ENCODE measurements at places on chromosomes 7 and 10.

DNA sequence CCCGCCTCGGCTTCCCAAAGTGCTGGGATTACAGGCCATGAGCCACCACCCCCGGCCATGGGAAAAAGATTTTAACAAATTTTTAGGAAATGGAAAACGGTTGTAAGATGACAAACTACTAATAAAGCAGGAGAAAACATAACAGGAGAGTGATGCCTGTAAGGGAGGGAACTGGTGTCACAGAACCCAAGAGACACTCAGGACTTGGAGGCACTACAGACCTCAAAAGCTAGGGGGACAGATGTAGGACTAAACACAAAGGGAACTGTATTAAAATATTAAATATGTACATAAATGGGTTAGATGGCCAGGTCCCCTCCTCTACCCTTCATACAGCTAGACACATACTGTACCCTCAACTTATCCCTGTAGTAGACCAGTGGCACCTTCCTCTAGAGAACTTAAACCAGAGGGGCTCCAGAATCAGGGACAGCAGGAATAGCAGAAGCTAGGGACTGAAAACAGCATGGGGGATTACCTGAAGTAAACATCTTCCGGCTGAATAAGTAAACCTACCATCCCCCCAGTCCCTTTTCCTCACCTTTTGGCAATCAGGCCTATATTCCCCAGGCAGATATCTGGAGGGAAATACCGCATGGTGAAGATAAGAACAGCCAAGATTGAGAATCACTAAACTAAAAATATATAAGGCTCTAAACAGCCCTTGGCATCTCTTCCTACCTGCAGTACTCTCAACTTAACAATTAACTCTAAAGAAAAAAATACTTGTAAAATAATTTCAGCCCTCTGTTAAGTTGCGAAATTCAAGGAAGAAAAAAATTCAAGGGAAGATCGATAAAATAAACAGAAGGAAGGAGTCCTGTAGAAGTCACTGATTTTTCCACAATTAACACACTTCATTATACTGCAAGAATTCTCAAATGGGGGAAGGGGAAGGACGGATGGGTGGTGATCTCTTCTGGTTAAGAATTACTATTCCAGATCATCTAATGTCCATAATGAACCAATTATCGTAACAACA is 15.5 kb downstream of the TM9SF3 start:
- no peak for DNase-seq

DNA sequence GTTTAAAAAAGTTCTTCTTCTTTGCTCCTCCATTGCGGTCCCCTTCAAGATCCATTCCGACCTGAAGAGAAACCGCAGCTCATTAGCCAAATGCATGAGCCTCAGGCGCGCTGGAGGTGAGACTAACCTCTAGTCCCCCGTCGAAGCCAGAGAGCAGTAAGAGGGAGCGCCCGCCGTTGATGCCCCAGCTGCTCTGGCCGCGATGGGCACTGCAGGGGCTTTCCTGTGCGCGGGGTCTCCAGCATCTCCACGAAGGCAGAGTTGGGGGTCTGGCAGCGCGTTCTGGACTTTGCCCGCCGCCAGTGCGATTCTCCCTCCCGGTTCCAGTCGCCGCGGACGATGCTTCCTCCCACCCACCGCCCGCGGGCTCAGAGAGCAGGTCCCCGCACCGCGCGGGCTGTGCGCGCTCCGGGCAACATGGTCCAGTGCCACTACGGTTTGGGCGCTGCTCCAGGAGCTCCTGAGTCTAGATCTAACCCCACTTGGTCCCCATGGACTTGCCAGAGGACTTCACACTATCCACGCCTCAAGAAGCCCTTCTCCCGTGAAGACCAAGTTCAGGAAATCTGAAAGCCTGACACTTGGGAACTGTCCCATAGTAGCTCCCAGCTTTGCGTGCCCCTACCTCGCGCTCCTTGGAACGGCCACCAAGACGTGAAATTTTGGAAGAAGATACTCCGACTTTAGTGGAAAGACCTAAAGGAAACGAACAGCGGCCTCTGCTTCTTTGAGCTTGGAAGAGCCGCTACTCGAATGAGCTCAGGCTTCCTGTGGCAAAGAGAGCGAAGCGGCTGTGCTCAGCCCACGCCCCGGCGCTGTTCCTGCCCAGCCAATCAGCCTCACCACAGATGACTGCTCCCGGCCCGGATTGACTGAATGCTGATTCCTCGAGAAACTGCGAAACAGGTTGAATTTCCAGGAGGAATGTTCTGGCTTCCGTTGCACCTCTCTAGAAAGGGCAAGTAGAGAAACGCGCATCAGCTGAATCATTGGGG is at the start of gene ABCB1:
TSS of gene ABCB1 (minus strand) at position 755 of the 995 bp plus-strand sequence. CDS start at position 55, 700 bp downstream.
- DNase-seq: peak; percentile 2

DNA sequence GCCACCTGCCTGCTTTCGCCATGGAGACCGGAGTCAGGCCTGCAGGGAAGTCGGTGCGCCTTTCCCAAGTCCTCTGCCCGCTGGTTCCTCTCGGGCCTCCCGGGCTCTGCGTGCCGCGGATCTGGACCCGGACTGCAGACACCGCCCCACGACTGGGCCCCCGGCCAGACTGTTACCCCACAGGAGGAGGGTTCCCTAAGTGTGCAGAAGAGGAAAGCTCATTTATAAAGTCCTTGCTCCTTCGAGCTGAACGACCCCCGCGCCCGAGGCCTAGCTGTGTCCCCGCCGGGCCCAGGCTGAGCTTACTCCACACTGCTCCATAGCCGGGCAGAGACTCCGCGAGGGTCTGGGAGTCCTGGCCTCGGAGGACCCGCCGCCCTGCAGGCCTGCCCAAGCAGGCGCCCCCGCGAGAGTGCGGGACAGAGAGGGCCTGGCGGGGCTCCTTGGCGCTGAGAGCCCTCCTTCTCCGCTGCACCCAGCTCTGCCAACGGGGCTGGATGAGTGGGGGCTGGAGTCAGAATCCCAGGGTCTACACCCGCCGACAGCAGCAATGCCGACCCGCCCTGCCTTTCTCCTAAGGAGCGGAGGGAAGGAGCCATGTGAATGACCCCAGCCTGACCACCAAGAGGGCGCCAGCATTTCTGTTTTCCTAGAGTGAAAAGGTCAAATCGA is 8.3 kb downstream of the EN2 start:
- no peak for DNase-seq

DNA sequence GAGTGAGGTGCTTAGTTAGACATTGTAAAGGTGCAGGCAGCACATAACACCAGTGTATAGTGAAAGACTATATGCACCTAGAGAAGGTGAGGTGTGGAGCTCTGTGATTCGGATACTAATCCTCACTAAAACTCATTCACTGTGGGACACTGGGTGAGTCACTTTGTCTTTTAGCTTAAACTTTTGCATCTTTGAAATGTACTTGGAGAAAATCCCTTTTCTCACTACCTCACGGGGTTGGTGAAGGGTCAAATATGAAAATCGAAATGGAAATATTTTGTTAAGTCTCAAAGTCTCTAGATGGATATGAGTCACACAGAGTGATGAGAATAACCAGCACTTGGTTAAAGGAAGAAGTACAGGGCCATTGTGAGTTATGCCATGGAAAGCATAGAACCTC is 38.0 kb downstream of the MDFIC start:
- DNase-seq: no peak

GRCh38 chr7:47371733-47372368 is 210.1 kb downstream of the TNS3 start:
- DNase-seq: peak; percentile 92

- DNase-seq: no peak
Measured at GRCh38 chr10:93266858-93267257, 193.2 kb downstream of the CYP26A1 start.

- no peak for DNase-seq
Measured at GRCh38 chr7:13110107-13110506, 422.7 kb downstream of the ARL4A start.

GRCh38 chr7:75969182-75969581 is 25.2 kb downstream of the TMEM120A start:
- no peak for DNase-seq

- DNase-seq: peak; percentile 74
Measured at GRCh38 chr7:54664235-54665228, 94.5 kb downstream of the SEC61G start.

DNA sequence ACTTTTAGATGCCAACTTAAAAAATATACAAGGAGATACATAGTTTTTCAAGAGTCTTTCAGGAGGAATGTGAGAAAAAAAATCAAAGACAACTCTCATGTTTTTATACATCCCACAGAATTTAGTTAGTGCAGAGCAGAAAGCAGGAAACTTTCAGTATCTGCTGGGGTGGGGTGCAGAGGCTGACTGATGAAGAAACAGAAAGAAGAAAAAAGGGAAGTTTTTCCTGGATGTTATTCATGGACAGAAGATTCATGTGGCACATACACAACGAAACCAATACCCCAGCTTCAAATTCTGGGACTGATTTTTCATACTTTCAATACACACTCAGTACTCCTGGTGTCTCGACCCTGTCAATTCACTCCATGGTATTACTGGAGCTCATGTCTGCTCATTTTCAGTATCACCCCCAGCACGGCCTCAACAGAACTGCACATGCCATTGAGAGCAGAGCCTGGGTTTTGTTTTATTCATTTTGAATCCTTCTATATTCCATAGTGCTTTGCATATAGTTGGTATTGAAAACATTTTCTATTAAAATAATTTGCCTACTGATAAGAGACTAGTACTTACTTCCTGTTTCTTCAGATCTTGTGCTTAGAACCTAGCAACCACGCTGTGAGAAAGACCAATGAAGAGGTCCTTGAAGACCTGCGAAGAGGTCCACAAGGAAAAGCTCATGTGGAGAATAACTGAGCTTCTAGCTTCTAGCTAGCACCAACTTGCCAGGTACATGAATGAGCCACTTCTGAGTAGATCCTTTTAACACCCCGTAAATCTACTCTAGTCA is 49.0 kb downstream of the NDUFB2 start:
- DNase-seq: no peak

- no peak for DNase-seq
Measured at GRCh38 chr10:350981-351501, 215.8 kb downstream of the ZMYND11 start.

- DNase-seq: peak; percentile 35
Measured at GRCh38 chr10:132469197-132469884, 68.2 kb upstream of the INPP5A start.

DNA sequence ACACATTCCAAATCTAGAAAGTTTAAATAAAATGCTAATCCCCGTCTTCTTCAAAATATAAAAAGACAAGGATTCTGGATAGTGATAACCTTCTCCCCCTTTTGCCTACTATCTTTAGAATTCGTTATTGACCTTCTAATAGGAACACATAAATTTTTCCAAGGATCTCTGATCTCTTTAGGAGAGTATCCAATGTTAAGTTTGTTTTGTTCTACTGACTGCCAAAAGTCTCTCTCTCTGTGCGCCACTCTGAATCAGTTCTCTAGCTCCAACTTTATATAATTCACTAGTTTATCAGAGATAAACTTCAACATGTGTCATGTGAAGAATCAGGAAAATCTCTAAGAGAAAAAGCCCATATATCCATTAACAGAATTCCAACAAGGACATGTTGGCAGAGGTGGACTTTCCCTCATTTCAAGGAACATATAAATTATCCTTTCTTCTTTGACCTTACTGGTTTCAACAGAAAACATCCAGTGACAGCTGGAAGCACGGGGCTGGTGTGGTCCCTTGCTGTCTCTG is 615.6 kb downstream of the KCNMA1 start:
- DNase-seq: no peak

GRCh38 chr10:101453791-101454718 is 100.1 kb downstream of the BTRC start:
- DNase-seq: no peak

- DNase-seq: no peak
Measured at GRCh38 chr10:33800545-33800944, 466.1 kb upstream of the NRP1 start.

DNA sequence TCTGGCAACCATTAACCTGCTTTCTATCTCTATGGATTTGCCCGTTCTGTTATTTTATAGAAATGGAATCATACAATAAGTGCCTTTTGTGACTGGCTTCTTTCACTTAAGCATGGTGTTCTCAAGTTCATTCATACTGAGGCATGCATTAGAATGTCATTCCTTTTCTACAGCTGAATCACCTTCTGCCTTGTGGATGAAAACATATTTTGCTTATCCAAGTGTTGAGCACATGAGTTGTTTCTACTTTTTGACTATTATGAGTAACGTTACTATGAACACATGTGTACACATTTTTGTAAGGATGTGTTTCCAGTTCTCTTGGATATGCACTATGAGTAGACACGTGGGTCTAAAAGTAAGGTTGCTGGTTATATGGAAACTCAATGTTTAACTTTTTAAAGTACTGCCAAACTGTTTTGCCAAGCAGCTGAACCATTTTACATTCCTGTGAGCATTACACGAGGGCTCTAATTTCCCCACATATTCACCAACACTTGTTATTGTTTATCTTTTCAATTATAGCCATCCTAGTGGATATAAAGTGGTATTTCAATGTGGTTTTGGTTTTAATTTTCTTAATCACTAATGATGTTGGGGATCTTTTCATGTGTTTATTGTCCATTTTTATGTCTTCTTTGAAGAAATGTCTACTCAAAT is 241.3 kb downstream of the FANK1 start:
- DNase-seq: no peak

- no peak for DNase-seq
Measured at GRCh38 chr7:24301703-24302102, 17.7 kb downstream of the NPY start.

GRCh38 chr7:42690794-42691639 is 220.9 kb downstream of the C7orf25 start:
- no peak for DNase-seq

DNA sequence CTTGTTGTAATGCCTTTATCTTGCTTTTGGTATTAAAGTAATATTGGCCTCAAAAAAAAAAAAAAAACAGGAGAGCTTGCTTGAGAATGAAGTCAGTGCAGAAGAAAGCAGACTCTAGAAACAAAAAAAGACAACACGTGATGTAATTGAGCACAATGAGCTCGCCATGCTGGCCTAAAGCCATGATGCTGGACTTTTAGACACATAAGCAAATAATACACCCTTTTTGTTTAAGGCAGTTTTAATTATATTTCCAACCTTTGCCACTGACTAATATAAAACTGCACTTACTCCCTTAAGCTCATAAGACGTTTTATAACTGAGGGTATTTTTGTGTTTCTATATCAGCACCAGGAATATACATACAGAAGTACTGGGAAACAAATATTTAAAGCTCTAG is 798.3 kb downstream of the KCNMA1 start:
- no peak for DNase-seq

- no peak for DNase-seq
Measured at GRCh38 chr7:52961084-52961483, 74.3 kb upstream of the POM121L12 start.

- DNase-seq: no peak
Measured at GRCh38 chr10:13751191-13751764, 164.5 kb downstream of the PRPF18 start.

- no peak for DNase-seq
Measured at GRCh38 chr10:68471063-68471585, 649 bp downstream of the DNA2 start.

GRCh38 chr10:64071218-64071617 is 550.0 kb downstream of the REEP3 start:
- DNase-seq: no peak

GRCh38 chr10:124164264-124164663 is 70.9 kb upstream of the CHST15 start:
- DNase-seq: no peak

Data from NCI-H1092 (cell line).